HFFc6 (cell line): ENCODE measurements at places on chromosomes 16 and 17. TPM values are rescaled to one million over a fixed set of nuclear protein-coding genes. Genes with fewer than 3 reads are reported as not detected.
A peak's percentile ranks its signal among the peaks of the same experiment; 100 is the strongest.

Gene HSD17B1
- total RNA-seq: 1.00 to 1.5 TPM (median 1.2 TPM) in 3 replicates

Gene EXOC7
- total RNA-seq: 141 and 160 TPM in 2 replicates

Gene ACTG1
- total RNA-seq: 8,872 to 11,135 TPM (median 8,981 TPM) in 3 replicates

Gene CDH8
- not detected in 3 replicates for total RNA-seq

Gene TMC8
- total RNA-seq: not detected in 3 replicates

Gene IRF8
- total RNA-seq: not detected in 2 replicates

Gene VPS25
- total RNA-seq: 81.0 to 91.1 TPM (median 91.1 TPM) in 3 replicates

Gene UMOD
- not detected in 3 replicates for total RNA-seq

Gene GP2
- total RNA-seq: not detected in 3 replicates

Gene SOX9
- total RNA-seq: 0.63 to 3.8 TPM (median 2.9 TPM) in 3 replicates

Gene EFCAB13
- total RNA-seq: 0.32 to 2.2 TPM (median 0.59 TPM) in 3 replicates

Gene STH
- total RNA-seq: not detected in 3 replicates

GRCh38 chr17:2212400-2212981, 91.1 kb downstream of the SMG6 start:
- DNase-seq: peak; percentile 73

DNA sequence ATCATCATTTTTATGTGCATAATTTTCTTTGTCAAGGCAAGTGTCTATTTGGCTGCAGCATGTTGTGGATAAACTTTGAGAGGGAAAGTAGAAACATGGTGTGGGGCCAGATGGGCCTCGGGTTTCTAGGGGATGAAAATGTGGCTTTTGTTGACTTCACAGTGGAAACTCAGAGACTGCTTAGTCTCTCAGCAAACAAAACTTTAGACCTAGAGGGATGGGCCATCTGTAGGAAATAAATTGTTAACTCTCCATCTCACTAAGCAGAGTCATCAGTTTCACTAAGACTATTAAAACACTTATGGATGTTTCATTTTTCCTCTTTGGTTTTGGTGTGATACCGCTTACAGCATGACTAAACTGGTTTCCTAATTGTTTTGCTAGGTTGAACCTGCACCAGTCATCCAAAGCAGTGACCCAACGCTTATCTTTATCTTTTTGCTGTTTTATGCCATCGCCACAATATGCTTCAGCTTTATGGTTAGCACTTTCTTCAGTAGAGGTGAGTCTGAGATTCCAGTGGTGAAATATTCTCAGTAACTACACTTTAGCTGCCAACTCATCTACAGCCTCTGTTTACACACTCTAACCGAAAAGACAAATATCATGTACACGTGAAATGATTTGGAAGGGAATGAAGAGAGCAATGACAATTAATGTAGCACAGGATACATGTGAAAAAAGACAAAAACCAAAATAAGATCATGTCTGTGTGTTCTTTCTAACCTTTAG, 60.6 kb upstream of the CRYM start:
- no peak for DNase-seq

DNA sequence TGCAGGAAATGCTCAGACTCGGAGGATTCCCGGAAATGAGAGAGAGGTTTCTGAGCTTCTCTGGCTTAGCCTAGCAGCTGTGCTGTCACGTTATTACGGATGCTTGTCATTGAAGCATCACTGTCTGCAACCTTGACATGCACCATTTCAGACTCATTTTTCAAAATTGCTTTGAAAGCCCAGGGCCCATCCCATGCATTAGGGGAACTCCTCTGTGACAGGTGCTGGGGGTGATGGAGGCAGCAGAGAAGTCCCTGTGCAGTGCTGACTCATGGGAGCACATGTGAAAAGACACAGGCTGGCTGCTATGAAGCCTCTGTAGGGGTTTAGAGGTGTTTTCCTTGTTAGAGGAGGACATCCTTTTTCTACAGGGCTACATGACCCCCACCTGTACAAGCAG, 214.0 kb upstream of the MPHOSPH6 start:
- no peak for DNase-seq

DNA sequence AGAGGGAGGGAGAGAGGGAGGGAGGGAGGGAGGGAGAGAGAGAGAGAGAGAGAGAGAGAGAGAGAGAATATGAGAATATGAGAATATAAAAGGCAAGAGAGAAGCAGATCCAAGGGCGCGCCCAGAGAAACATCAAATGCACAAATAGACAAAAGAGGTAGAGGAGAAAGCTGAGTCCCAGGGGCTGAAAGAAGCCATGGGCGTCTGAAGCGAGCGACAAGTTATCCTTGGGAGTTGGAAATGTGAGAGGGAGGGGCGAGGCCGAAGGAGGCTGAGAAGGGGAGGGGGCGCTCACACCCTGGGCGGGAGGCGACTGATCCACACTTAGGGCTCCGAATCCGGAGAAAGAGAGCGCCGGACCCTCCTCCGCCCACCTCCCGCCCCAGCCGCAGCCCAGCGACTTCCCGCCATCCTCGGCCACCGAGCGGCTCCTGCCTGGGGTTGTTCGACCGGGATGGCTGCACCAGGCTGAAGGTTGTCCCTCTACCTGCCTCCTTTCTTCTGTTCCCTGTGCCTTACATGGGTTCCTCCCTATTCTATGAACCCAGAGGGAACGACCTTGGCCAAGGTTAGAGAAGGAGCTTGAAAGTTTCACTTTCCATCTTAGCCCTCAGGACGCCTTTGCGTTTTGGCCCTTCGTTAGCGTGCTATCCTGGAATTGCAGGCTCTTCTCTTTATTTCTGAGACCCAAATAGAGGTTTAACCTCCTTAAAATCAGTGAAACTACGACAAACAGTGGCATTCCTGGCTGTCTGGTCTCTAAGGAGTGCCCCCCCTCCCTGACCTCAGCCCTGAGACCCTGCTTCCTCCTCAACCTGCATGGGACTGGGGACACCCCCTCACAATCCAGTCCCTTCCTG, 21.2 kb upstream of the HOXB9 start:
- no peak for DNase-seq

DNA sequence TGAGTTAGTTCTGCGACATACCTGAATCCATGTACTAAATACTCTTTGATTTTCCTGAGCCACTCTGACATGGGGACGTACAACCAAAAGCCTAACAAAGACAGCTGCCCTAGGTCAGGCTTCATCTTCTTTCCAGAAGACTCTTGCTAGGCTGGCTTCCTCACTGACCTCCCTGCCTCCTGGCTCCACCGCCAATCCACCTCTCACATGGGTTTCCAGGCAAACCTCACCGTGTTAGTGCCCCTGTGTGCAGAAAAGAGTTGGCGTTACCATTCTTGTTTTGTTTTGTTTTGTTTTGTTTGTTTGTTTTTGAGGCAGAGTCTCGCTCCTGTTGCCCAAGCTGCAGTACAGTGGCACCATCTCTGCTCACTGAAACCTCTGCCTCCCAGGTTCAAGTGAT, 135.3 kb downstream of the WSCD1 start:
- no peak for DNase-seq

- DNase-seq: no peak
Measured at GRCh38 chr17:14197586-14197985, 39.1 kb downstream of the CDRT15 start.

GRCh38 chr16:85767531-85767930, 16.6 kb upstream of the C16orf74 start:
- DNase-seq: peak; percentile 93

DNA sequence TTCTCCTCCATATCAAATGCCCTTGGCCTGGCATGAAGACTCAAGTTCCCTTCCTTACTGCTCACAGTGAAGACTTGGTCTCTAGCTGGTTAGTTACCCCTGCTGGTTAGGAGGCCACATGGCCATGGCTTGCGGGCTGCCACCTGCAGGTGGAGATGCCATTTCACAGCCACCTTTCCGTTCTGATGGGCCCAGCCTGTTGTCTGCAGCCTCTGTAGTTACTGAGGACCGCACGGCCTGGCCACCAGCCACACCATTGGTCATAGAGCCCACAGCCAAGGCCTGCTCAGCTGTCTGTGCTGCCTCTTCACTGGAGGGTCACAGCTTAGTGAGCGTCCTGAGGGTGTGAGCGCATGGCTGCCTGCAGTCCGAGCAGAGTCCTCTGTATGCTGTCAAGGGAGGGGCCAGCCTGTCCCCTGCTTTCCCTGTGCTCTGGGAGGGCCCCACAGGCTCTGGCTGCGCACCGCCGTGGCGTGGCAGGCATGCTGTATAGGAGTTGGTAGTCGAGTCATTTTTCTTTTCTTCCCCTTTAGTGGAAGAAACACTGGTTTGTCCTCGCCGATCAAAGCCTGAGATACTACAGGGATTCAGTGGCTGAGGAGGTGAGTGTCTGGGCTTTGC, 59.2 kb downstream of the PLD6 start:
- no peak for DNase-seq

DNA sequence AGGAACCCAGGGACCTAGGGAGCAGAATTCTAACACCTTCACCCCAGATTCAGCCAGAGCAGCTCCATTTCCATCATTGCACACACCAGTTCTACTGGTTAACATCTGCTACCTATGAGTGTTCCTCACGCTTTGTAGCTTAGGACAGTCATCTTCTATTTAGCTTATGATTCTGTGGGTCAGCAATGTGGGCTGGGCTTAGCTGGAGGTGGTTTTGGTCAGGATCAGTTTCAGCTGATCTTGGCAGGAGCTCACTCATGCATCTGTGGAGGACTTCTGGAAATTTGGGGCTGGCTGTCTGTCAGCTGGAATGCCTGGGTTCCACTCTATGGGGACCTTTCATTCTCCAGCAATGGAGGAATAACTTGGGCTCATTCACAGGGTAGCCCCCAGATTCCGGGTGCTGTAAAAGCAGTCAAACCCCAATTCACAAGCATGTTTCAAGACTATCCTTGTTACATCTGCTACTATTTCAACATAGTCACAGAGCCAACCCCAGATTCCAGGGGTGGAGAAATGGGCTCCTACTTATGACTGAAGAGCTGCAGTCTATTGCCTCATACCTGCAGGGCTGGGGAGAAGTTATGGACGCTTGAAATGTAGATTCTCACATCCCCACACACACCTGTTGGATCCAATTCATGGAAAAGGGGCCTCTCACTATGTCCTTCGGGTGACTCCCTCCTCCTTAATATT, 3.4 kb upstream of the HP start:
- DNase-seq: peak; percentile 11

DNA sequence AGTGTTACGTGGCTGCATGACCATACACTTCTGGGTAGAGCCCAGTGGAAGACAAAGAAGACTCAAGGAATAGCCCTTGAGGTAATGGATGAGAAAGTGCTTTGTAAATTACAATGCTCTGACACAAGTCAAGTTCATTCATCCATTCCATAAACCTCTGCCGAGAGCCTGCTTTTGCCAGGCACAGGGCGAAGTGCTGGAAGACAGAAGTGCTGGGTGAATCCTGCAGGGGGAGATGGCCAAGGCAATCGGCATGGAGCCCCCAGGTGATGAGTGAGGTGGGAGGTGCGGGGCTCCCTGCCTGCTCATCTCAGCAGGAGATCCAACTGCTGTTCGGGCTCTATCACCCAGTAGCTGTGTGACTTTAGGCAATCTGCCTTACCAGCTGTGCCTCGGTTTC, 2.8 kb upstream of the SOCS3 start:
- DNase-seq: no peak

GRCh38 chr17:18233803-18234518, 8.5 kb downstream of the LLGL1 start:
- DNase-seq: no peak

DNA sequence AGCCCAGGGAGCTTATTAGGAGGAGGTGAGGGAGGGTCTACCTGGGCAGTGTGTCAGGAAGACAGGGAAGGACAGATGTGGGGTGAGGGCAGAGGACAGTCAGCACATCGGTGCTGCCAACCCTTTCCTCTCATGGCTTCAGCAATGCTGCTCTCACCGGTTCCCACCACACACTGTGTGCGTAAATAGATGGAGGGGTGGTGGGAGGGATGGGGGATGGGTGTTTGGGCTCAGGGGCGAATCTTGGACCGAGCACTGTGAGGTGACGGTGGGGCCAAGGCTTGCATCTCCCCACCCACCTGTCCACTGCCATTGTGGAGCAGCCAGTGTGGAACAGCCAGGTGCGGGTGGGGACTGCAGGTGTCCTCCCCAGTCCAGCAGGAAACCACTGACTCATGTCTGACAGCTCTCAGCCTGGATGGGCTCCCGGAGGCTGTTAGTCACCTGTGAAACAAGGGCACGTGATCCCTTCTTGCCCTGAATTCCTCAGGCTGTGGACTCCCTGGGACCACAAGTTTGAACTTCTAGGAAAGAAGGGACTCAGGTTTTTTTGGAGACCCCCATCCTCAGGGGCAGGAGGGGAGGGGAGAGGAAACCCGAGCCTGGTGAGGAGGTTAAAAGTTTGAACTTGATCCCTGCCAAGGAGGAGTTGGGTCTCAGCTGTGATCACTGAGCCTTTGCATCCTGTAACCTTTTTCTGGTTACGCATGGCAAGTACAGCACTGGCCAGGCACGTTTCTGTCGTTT, 42.7 kb upstream of the SMPD3 start:
- peak; percentile 55 for DNase-seq

- DNase-seq: no peak
Measured at GRCh38 chr17:67364847-67365737, 1.3 kb downstream of the PSMD12 start.

- DNase-seq: no peak
Measured at GRCh38 chr17:17943281-17943984, 28.8 kb downstream of the TOM1L2 start.

GRCh38 chr16:10028644-10029043, 153.6 kb downstream of the GRIN2A start:
- no peak for DNase-seq

- no peak for DNase-seq
Measured at GRCh38 chr16:27413956-27414355, 12.0 kb downstream of the IL21R start.

- DNase-seq: peak; percentile 80
Measured at GRCh38 chr17:2043785-2044184, 2.0 kb downstream of the OVCA2 start.

DNA sequence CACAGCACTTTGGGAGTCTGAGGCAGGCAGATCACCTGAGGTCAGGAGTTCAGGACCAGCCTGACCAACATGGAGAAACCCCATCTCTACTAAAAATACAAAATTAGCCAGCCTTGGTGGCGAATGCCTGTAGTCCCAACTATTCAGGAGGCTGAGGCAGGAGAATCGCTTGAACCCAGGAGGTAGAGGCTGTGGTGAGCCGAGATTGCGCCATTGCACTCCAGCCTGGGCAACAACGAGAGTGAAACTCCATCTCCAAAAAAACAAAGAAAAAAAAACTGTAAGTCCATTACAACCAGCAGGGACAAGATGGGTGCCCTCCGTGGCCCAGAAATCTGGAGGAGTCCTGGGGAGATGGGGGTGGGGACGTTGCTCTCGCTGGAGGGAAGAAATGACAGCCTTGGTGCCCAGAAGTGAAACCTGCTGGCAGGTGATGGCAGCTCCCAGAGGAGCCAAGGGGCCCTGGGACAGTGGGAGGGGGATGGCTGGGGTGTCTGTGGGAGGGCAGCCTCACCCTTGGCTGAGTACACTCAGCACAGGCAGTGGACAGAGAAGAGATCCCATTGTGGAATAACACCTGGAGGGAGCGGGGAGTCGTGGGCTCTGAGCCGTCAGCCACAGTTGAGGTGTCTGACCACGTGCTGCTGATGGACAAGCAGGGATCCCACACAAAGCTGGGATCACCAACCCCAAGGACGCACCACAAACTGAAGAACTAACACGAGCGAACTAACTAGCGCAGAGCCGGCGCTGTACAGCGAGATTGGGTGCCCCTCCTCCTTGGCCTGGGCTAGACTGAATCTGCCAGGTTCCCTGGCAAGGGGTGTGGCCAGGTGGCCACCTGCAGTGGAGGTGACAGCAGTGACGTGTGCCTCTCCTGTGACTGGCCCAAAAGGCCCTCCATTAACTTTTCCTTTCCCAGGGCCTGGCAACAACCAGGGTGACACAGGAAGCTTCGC, 46.9 kb upstream of the BAHCC1 start:
- DNase-seq: no peak
